ENCODE measurements at places on chromosomes 5 and 9. TPM values are rescaled to one million over a fixed set of nuclear protein-coding genes. Genes with fewer than 3 reads are reported as not detected.

The FSD1L gene
- 10.3 TPM for total RNA-seq

The ORM2 gene
- total RNA-seq, result not detected

The BTNL9 gene
- not detected for total RNA-seq

The SPATA6L gene
- 0.15 TPM for total RNA-seq

The SARDH gene
- total RNA-seq, result 5.1 TPM

The RXFP3 gene
- not detected for total RNA-seq

The SVEP1 gene
- total RNA-seq, result 150 TPM

The WNT8A gene
- total RNA-seq, result not detected

The STKLD1 gene
- 1.2 TPM for total RNA-seq

Data from smooth muscle cell of trachea (primary cell).